ENCODE measurements at places on chromosomes 1 and 21.

GRCh38 chr1:9825093-9826074 lies 1.6 kb upstream of the CLSTN1 start:
- peak; percentile 58 for DNase-seq

- no peak for DNase-seq
Observed at GRCh38 chr1:1926346-1926811, 7.3 kb upstream of the TMEM52 start.

GRCh38 chr1:225772323-225772768 lies 5.3 kb upstream of the SRP9 start:
- peak; percentile 25 for DNase-seq

- no peak for DNase-seq
Observed at GRCh38 chr1:53069663-53070327, 7.8 kb downstream of the PODN start.

GRCh38 chr1:101706366-101706765 lies 290.4 kb downstream of the OLFM3 start:
- DNase-seq = no peak

- DNase-seq = no peak
Observed at GRCh38 chr21:24514081-24514733, 1093.1 kb downstream of the MRPL39 start.

GRCh38 chr1:212442408-212442807 lies 9.7 kb downstream of the NENF start:
- no peak for DNase-seq

DNA sequence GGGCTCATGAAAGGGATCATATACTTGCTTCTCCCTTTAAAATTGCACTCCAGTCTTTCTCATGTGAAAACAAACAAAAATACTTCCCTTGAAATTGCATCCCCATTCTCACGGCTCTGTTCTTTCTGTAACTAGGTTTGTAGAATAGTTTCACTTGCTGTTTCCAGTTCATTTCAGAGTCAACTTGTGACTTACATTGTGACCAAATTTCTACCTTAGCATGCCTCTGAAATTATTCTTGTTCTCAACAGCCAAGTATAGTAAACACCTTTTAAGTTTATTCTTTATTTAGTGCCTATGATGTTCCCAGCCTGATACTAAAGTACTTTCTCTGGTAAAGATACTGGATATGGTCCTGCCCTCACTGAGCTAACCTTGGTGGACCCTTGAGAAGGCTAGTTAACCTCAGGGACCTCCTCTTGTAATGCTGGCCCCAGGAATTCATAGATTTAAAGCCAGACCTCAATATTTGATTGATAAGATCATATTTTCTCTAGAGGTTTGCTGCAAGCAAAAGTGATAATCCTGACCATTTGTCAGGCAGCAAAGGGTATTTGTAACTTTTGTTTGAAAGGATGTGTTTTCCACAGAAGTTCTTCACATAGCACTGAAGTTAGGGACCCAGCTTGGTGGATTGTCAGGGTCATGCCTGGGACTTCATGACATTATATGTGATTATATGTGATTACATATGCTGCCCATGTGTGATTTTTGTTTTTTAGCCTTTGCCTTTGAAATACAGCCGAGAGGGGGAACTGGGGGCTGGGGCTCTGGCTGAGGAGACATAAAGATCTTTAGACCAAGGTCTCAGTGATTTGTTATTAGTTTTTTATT lies 29.6 kb downstream of the VANGL2 start:
- no peak for DNase-seq

DNA sequence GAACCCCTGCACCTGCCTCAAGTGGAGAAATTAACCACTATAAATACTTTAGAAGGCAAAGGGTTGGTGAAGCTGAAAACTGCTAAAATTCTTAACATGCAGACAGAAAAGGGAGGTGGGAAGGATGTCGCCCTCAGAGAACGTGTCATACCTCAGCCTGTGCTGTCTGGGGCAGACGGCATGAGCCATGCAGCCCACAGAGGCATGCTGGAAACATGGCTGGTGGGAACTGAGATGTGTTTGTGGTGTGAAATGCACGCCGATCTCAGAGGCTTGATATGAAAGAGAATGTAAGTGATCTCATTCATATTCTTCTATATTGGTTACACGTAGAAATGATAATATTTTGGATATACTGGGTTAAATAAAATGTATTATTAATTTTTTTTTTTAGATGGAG lies 16.3 kb downstream of the AGPAT3 start:
- peak; percentile 14 for DNase-seq

DNA sequence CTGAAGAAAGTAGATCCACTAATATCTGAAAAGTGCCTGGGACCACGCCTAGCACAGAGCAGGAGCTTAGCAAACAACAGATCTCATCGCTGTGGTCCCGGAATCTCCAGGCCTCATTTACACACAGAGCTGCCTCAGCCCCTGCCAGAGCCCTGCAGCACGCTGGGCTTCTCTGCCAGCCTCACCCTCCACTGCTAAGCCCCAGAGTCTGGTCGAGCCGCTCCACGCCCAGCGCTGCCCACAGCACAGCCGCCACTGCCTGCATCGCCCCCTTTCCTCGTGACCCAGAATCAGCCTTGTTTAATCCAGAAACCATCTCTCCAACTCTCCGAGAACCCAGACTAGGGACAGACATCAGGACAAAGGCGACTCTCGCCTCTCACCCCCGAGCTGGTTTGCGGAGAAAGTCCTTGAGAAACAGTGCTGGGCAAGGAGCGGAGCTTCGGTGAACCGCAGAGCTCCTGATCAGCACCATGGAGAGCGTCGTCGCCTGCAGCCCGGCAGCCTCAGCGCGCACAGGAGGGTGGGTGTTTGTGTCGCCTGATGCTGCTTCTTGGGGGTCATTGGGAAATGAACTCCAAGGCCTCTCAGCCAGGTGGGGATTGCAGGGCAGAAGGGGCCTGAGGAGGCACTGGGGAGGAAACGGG lies 145.1 kb downstream of the NPHP4 start:
- no peak for DNase-seq

DNA sequence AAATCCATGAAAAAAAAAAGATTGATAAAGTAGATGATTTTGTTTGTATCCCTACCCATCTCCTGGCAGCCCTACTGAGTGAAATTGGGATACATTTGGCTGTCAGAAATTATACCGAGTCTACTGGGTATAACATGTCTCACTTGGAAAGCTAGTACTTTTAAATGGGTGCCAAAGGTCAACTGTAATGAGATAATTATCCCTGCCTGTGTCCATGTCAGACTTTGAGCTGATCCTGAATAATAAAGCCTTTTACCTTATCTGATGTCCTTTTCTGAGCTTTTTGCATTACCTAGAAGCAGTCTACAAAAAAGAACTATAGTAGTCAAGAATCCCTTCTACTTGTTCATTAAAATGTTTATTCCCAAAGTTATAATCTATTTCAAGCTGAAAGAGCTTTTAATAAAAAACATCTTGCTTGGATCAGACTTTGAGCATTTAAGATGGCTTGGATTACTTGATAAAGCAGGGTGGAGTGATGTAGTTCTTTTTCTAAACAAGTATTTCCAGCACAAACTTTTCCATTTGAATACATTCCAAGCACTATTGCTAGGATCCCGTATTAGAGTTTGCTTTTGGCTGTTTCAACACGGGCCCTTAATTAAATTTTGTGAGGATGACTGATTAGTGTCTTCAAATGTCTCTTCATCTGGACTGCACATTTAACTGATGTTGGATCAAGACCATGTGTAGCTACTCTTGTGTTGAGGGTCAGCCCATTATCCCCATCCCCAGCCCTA lies 69.2 kb downstream of the DTL start:
- DNase-seq = no peak

- DNase-seq = no peak
Observed at GRCh38 chr1:57116871-57117270, 151.1 kb upstream of the C8B start.

DNA sequence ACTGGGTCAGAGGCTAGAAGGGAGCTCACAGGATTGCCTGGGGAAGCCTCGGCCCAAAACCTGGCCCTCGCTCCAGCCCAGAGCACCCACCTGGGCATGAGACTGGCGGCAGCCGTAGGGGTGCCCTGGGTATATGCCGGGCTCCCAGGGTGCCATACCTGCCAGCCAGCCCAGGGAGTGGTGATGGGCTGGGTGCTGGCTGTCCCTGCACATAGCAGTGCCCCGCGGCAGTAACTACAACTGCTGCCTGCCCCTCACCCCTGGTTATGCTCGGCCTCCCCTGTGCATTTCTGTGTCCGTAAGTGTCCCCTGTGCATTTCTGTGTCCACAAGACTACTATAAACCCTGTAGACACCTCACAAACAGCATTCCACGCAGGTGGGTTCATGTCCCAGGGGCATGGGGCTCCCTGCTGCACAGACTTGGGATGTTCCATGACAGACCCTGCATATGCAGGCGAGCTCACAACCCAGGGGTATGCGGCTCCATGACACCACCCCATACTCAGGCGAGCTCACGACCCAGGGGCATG lies 5.8 kb upstream of the SPATC1L start:
- no peak for DNase-seq

GRCh38 chr1:36207339-36207738 lies 16.9 kb upstream of the THRAP3 start:
- no peak for DNase-seq

- DNase-seq = no peak
Observed at GRCh38 chr1:62941780-62942179, 157.8 kb downstream of the ATG4C start.

DNA sequence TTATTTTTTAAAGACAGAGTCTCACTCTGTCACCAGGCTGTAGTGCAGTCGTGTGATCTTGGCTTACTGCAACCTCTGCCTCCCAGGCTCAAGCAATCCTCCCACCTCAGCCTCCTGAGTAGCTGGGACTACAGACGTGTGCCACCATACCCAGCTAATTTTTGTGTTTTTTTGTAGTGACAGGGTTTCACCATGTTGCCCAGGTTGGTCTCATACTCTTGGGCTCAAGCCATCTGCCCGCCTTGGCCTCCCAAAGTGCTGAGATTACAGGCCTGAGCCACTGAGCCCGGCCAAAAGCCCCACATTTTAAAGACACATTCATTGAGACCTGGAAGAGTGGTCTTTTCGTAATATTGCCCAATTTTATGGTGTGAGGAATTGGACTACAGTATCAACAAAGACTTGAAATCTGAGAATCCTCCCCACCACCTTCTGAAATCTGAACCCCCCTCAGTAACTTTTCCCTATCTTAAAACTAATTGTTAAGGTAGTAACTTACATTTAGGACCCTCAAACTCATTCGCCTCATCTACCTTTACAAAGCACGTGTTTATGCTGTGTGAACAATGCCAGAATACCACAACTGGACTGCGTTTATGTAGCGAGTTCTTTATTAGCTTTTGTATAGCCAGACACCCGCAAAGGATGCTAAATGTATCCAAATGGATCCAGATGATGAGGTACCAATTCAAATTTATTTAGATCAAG lies 2.7 kb downstream of the ERRFI1 start:
- DNase-seq = no peak

GRCh38 chr1:183885142-183885735 lies 80.3 kb downstream of the RGL1 start:
- DNase-seq = no peak

DNA sequence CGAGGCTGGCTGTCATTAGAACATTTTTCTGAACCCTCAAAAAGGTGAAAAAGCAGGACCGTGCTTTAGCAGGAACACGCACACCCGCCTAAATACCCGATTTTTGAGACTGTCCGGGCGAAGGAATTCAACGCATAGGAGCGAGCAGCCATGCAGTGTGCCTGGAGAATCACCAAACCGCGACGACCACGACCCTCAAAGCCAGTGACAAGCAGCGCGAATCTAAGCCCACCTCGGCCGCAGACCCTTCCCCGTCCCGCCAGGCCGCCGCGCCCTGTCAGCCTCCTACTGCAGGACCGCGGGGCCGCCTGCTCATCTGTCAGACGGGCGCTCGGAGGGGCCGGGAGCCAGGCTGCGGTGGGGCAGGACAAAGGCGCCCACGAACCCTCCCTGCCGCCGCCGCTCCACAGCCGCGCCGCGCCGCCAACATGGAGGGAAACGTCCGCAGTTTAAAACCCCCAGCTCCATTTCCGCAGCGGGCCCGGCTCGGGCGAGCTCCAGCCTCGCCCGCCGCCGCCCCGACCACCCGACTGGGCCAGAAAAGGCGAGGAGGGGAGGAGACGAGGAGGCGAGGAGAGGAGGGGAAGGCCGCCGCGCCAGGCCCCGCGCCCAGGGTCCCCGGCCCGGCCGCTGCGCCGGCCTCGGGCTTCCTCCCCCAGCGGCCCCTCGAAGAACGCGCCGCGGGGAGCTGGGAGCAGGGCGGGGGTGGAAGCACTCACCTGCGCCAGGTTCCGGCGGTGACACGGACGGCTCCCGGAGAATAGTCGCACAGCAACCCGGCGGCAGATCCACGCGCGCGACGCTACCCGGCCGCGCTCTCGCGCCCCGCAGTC lies at the start of gene LBR:
Gene LBR (minus strand): TSS at position 804 of the 833 bp plus-strand sequence. CDS start 3,963 bp downstream, outside the sequence.
- peak; percentile 52 for DNase-seq

- DNase-seq = no peak
Observed at GRCh38 chr1:83515578-83516154, 483.3 kb downstream of the TTLL7 start.

GRCh38 chr21:42806509-42807140 lies 72.7 kb downstream of the WDR4 start:
- no peak for DNase-seq

- DNase-seq = no peak
Observed at GRCh38 chr1:30317921-30318320, 405.5 kb downstream of the MATN1 start.

- no peak for DNase-seq
Observed at GRCh38 chr1:205091043-205091740, 6.9 kb upstream of the TMEM81 start.

DNA sequence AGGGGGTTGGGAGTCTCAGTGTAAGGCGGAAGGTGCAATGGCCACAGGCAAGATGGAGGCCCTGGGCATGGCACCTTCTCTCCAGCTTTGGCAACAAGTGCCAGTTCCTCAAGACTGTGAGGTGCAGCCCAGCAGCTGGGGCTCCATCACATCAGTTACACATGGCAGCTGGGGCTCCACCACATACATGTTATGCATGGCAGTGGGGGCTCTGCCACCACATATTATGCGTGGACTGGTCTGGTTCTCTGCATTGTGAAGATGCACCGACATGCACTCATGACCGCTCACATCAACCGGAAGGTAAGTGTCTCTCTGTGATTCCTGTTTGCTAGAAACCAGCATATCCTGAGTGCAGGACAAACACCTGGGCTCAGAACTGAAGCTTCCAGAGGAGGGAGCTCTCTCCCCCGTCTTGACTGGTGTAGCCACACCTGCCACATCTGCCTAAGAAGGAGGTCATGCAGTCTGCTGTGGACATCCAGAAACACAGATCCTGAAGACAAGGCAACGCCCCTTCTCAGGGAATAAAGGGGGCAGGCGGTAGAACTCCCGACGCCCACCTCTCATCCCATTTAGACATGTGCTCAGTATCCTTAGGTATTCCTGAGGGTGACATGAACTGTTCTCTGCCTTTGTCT lies 104.1 kb upstream of the TMPRSS2 start:
- DNase-seq = no peak

DNA sequence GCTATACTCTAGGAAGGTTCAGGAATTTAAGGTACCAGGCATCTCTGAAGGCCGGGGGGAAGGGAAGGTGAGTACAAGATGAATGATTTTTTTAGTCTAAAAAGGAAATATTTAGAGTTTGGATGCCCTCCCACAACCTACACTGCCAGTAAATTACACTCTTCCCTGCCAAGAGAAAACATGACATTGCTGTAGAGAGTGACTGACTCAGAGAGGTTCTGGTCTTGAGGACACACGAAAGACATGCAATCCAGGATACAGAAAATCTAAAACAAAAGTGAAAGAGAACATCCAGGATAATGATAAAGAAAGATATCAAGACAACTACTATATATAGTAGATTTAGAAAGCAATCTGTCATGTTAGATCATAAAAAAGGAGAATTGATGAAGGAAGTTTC lies 200.5 kb downstream of the TYW3 start:
- DNase-seq = no peak

- DNase-seq = no peak
Observed at GRCh38 chr1:205472737-205473441, 17.0 kb upstream of the BLACAT1 start.

- no peak for DNase-seq
Observed at GRCh38 chr1:113519556-113519955, 129.2 kb downstream of the MAGI3 start.
